ENCODE measurements at places on chromosomes 1 and 21.

GRCh38 chr1:241551759-241552638 is 19.8 kb downstream of the KMO start:
- DNase-seq = peak; percentile 37

DNA sequence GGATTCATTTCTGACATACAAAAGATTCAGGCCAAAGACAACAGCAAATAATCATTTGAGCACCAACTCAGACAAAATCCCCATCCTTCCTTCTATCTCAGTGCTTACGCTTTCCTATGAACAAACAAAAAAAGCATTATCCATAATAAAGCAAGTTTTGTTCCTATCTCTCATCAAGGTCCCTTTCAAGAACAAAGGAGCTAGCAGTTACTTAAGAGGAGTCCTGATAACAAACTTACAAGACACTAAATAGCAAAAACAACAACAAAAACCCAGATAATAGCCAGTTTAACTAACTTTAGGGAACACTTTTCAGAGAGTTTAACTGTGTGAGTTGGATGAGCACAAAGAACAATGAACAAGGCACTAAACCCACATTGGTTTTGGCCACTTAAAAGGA is 10.5 kb downstream of the EVI5 start:
- DNase-seq = no peak

- DNase-seq = no peak
These were observed 677.8 kb downstream of the USP25 start for GRCh38 chr21:16407403-16408240.

- no peak for DNase-seq
These were observed 19.9 kb upstream of the ERICH3 start for GRCh38 chr1:74693473-74693872.

- no peak for DNase-seq
These were observed at the start of gene CFH for GRCh38 chr1:196651637-196652215. Gene CFH, plus strand, starts transcription at chr1:196652043. Its CDS starts 75 bp downstream, at chr1:196652118.

DNA sequence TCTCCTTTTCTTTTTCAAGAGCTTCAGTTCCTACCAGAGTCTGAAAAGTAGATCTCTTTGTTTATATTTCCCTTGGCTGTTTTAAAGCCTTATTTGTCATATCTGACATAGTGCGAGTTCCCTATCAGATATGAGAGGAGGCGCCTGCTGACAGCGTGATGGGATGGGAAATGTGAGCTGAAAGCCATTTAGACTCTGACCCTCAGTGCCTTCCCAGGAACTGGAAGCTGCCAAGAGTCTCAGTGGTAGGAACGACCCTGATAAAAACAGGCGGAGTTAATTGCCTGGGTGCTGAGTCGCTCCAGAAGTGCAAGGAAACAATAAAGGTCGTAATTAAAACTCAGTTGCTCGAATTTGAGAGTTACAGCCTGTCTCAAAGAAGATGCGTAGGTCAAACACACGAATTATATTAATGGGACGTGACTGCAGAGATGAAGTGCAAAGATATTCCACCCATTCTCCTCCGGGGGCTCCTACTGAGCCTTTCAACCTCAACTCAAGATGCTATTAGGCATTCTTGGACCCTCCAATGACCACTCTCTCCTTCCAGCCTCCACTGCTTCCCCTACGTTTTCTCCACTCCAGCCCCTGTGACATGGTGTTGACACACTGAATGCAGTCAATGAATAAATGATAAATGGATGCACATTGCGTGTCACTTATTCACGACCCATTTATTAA is 84.6 kb downstream of the KAZN start:
- no peak for DNase-seq

GRCh38 chr1:89608319-89608983 is 24.5 kb upstream of the LRRC8C start:
- peak; percentile 50 for DNase-seq

DNA sequence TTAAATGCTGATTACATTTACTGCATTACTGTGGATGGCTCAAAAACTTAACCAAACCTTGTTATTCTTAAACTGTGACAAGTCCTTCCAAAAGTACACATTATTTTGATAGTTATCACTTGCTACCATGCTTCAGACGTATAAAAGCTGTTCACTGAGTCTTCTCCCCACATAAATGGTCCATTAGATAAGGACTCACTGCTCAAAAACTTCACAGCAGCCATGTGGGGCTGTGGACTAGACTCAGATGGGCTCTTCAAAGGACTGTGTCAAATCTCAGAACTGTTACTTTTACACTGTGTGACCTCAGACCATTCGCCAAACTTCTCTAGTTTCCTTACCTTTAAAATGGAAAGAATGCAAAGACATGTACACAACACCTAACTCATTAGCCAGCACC is 11.6 kb downstream of the SCAF4 start:
- no peak for DNase-seq

DNA sequence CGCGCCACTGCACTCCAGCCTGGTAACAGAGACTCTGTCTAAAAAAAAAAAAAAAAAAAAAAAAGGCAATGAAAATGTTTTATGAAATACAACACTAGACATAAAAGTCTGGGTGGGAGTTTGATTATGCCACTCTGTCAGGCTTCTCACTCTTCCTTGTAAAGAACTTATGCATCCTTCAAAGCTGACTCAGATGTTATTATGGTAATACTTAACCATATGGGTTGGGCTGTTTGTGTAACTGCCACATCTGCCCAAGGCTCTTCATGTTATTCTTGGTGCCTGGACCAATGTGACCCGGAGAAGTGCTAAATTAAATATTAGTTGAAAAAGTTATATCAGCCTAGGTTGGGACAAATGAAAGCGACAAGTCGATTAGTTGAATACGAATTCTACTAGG is 23.8 kb downstream of the FAM89A start:
- no peak for DNase-seq

DNA sequence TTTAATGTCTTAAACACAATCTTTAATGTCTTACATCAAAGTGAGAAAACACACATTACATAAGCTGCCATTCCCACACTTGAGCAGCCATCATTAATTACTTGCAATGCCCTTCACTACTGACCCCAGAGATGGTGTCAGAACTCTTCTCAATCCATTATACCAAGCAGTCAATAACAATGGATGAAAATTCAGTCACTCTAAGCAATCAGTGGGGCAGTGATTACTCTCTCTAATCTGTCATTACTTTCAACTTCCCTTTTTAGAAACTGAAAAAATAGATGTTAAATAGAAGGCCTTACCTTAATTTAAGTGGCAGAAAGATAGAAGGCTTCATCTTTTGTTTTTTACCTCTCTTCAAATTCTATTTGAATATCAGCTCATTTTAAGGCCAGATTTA is 9.7 kb upstream of the FRRS1 start:
- DNase-seq = no peak

DNA sequence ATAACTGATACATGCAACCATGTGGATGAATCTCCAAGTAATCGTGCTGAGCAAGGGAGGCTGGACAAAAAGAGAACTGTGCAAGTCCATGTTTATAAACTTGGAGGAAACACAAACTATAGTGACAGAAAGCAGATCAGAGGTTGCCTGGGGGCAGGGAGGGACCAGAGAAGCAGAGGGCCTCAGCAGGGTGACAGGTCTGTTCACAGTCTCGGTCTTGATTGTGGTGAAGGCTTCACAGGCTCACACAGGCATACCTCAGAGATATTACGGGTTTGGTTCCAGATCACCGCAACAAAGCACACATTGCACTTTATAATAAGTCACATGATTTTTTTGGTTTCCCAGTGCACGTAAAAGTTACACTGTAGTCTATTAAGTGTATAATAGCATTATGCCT is 28.5 kb downstream of the ACOT7 start:
- no peak for DNase-seq

DNA sequence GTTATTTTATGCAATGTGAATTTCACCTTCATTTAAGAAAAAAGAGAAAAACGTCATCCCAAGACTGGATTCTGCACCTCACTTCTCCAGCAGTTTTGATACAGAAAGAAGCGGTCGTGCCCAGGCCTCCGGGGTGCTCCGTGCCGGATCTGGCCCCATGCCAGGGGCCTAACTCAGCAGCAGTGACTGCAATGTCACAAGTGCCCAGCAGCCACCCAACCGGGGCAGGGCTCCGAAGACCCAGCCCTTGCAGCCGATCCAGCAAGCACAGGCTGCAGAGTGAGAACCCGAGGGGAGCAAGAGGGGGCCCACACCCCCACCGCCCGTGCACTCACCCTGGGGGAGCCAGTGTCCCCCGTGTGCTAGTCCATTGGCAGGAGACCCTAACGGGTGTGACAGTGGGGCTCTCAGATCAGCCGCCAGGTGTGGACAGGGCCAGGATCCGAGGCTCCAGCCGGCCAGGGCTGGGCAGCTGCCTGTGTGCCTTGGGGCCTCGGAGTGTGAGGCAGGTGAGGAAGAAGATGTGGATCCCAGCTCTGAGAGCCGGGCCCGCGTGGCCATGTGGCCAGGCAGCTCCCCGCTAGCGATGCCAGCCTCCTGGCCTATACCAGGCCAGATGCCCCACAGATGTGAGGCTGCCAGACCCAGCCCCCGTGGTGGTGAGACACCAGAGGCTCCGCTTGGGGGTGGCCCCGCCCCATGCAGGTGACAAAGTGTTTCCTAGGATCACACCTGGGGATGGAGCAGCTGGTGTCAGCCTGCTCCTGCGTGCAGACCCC is 60.6 kb downstream of the MEGF6 start:
- no peak for DNase-seq

DNA sequence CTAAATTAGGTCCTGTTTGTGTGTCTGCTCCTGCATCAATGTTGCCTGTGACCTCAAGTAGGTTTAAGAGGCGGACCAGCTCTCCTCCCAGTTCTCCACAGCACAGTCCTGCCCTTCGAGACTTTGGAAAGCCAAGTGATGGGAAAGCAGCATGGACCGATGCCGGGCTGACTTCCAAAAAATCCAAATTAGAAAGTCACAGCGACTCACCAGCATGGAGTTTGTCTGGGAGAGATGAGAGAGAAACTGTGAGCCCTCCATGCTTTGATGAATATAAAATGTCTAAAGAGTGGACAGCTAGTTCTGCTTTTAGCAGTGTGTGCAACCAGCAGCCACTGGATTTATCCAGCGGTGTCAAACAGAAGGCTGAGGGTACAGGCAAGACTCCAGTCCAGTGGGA is 79.9 kb downstream of the PRDM2 start:
- DNase-seq = no peak

DNA sequence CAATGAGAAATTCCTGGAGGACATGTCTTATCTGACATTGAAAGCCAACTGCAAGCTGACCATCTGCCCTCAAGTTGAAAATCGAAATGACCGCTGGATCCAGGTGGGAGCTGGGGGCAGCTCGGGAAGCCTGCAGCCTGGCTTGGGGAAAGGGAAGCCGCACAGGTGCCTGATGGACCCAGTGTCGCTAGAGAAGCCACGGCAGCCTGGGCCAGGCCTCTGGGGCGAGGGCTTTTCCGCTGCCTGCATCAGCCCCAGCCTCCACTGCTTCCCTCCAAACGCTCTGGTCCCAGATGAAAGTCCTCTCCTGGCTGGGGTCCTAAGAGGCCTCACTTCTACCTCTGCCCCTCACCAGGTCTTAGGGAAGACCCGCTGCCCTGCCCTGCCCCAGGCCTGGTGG is 18.8 kb upstream of the PADI3 start:
- no peak for DNase-seq

DNA sequence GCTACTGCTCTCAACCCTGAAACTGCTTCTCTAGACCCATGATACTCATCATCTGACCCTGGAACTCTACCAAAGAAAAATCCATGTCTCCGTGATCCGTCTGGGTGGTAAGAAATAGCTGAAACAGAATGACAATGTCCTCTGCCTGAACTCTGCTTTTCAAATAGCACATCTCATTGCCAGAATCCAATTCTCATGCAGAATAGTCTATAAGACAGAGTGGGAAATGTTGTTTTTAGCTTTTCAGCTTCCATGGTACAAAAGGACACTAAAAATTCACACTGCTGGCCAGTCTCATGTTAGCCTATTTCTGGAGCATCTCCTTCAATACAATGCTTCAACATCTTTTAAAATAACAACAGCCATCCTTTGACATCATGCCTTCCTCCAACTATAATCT is 1355.8 kb upstream of the PRMT6 start:
- no peak for DNase-seq

DNA sequence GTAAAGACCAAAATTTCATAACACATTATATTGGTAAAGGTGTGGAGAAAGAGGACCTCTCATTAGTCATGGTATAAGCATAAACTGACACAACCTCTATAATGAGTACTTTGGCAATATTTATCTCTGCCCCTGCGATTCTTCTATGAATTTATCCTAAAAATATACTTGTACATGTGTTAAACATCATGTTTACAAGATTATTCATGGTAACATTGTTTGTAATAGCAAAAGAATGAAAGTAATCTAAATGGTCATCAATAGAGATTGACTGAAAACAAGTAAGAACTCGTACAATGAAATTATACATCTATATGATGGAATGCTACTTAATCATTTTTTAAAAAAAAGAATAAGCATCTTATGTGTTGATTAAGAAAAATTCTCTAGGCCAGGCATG is 96.4 kb downstream of the KIAA0319L start:
- DNase-seq = no peak

DNA sequence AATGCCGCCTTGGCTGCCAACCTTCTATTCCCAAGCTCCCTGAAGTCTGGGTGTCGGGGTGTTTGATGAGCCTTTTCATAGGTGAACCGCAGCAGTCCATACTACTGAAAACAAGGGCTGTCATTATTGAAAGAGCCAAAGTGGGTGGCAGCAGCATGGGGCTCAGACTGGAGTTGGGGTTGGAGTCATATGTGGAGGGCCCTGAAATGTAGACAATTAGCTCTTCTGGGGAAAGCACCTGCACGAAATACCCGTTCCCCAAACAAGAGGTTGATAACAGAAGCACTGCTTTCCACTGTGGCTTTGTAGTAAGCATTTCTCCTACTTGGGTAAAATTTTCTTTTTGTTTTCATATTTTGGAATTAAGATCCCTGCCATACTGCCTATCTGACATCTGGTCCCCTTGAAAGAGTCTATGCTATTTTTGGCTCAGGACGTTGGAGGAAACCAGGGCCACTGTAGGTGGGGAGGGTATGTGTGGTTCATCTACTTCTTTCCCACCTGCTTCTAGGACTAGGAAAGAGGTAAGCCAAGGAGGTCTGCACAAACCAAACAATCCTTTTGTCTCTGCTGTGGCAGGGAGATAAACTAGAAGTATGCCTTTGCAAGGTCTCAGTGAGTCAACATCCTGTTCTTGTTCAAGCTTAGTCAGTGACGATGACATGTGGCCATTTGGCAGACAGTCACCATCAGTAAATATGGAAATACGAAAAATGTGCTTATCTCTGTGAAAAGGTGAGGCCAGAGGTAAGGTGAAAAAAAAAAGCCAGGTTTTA is 197.0 kb upstream of the UBE2U start:
- DNase-seq = no peak

- DNase-seq = no peak
These were observed 39.7 kb downstream of the EDN2 start for GRCh38 chr1:41444785-41445184.

- DNase-seq = no peak
These were observed 25.7 kb downstream of the URB1 start for GRCh38 chr21:32367158-32367557.

DNA sequence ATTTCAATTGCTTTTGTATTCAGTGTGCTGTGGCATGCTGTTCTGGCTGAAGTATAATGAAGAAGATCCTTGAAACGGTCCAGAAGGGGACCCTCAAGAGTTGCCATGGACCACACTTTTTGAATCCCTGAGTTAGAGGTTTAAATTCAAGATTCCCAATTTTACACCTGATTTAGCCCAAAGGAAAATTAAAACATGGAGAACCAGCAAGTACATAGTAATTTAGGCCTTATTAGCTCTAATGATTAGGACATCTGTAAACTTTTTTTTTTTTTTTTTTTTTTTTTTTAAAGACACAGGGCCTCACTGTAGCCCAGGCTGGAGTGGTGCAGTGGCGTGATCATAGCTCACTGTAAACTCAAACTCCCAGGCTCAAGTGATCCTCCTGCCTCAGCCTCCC is 107.3 kb downstream of the ENAH start:
- no peak for DNase-seq

GRCh38 chr1:29831500-29832117 is 595.3 kb downstream of the PTPRU start:
- no peak for DNase-seq
